Fibroblast of skin of scalp (primary cell): ENCODE measurements at places on chromosomes 7 and 10.

DNA sequence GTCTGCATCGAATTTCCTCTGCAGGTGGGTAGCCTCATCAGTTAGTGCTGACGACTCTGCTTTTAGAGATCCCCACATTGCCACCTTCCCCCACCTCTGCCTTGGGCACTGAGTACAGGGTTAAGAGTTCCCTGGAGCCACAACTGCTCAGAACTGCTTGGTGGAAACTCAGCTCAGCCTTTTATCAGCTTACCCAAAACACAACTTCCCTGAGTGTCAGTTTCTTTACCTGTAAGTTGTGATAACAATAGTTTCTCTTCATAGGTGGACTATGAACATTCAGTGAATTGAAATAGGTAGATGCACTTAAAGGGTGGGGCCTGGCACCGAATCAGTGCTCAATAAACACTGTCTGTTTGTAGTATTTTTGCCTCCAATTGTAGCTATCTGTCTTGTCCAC lies 11.3 kb downstream of the ASB13 start:
- DNase-seq, result no peak

DNA sequence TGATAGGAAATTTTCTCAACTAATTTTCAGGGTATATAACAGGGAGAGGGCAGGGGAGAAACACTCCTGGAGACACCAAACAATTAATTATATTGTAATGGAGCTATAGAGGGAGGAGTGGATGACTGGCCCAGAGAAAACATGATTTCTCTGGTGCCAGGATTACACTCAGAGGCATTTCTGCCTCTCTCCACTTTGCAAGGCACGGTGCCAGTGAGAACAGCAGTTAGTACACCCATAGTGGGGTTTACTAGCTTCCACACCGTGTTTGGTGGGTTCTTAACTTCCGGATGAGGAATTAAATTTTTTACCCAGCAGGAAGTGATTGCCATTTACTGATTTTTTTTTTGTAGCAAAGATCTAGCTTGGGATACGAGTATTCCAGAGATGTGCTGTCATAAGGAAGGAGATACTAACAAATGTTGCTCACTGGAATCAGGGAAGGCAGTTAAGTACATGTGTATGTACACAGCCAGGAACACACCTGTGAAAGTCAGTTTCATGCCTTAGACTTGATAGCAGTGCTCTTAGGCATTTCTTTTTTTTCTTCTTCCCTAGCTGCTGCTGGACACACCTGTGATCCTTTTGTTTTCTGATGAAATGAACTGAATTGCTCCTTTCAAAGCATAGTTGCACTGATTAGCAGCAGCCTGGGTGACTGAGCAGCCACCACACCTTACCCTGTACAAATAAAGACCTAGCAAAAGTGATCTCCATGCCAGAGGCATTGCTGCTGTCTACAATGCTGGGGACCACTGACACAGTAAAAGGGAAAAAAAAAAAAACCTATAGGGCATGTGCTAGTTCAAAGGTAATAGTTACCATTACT lies 58.1 kb downstream of the POLL start:
- DNase-seq, result no peak

DNA sequence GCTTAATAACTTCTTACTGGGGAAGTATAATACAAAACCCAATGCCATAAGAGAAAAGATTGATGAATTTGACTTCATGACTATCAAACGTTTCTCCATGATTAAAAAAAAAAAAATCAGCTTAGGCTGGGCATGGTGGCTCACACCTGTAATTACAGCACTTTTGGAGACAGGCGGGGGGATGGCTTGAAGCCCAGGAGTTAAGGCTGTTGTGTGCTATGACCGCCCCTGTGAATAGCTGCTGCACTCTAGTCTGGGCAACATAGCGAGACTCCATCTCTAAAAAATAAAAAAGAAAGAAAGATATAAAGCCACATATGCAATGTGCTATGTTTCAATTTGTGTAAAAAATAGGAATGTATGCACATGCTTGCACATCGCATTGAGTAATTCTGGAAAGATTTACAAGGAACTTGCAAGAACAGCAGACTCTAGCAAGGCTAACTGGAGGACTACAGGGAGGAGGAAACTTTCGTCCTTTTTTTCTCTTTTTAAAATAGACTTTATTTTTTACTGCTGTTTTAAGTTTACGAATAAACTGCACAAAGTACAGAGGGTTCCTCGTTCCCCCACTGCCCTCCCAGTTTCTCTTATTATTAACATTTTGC lies 10.3 kb upstream of the RARRES2 start:
- DNase-seq, result no peak

GRCh38 chr10:110461088-110461487 lies 36.6 kb upstream of the DUSP5 start:
- no peak for DNase-seq

DNA sequence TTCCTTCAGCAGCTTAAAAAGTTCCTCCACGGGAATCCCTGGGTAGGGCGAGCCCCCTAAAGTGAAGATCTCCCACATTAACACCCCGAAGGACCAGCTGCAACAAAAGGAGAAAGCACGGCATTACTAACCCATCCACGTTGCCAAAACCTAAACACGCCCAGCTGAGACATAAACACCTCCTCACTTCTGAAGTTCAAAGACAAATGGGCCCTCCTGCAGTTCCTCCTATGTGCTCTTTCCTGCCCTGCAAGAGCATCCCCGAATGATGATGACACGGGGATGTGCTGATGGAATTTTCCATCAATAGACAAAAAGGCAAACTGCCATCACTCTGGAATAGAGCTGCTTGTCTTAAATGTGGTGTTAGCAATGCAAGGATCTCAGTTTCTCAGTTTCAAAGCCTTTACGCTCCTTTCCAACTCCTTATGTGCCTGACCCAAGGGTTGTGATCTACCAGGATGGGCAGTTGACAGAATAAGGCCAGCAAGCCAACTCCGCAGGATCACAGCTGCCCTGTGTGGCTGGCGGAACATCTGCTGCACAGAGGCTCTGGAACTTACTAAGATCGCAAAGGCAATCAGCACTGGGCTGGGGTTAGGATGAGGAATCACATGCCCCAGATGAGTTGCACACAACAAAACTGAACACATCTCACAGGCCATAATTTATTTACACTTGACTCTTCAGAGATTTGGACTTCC lies 112.7 kb downstream of the FGFR2 start:
- no peak for DNase-seq

DNA sequence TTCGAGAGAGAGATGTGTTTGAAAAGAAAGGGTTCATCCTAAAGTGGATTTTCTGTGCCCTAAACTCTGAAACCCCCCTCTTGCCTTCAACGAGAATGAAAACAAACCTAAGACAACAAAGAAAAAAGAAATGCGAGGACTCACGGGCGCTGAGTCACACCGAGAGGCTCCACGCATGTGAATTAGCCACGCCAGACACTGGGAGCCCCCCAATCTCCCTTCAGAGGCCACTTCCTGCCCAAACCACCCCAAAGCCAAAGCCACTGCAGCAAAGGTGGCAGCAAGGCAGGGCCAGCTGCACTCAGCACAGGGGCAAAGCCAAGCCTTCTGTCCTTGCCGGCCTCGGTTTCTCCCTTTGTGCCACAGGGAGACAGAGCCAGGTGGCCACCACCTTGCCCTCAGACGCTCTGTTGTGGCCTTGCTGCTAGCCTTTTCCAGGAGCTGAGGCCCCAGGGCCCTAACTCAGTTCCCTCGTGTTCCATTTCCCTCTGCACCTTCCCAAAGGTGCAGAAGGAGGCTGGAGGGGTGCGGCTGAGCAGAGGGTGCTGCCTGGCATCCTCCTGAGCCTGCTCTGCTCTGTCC lies 93.3 kb downstream of the FAM53B start:
- no peak for DNase-seq

DNA sequence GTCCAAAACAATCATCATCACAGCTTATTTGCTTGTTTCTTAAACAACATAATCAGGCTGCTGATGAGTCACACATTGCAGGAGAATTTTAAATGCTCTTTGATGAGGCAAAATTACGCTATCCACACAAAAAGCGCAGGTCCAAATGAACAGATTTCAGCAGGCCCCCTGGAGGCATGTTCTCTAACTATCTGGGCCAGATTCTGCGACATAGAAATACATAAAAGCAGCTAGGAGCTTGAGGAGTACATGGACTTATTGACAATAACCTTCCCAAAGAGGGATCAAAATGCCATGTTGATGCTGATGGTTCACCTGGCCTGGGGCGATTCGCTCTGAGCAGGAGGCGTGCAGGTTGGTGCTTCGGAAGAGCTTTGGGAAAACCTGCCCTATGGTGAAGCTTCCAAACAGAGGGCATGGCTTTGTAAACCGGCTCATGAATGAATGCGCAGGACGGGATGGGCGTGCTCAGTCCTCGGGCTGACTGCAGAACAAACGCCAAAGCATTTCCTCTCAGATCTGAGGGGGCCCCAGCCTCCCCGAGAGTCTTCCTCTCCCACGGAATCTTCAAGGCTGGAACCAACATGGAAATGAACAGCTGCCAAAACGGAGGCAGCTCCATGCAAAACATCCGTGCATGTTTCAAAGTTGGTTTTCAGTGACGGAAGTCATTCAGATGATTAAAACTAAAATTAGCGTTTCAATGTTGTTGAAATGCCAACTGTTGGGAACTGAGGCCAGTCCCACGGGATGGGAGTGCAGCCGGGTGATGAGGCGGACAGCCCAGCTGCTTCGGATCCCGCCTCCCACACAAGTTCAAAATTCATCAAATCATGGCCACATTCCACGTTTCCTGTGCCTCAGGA lies 179.6 kb downstream of the TCERG1L start:
- DNase-seq, result no peak

- DNase-seq, result no peak
Measured at GRCh38 chr10:58954178-58954577, 222.3 kb upstream of the PHYHIPL start.
